ENCODE measurements at places on chromosomes 4 and X.
A peak's percentile ranks its signal among the peaks of the same experiment; 100 is the strongest.

DNA sequence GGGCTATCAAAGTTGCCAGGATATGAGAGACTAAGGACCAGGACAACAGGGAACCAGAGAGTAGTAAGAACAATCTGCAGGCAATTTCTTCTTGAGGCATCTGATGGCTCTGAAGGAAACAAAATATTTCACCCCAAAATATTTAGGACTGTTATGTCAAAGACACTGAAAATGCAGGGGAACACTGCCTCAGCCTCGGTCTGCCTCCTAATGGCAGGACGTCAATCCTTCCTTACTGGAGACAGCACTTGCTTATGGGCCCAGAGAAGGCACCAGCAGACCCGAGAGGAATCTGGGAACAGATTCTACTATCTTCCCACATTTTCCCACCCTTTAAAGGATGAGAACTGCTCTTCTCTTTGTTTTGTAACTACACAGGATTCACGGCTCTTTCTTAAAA, 23.3 kb downstream of the RNF150 start:
- no peak for DNase-seq

GRCh38 chrX:69238887-69239231, 73.6 kb upstream of the PJA1 start:
- no peak for DNase-seq

- peak; percentile 35 for DNase-seq
Measured at GRCh38 chr4:2537011-2537830, 774 bp downstream of the FAM193A start.

GRCh38 chr4:63211776-63212479, 1197.3 kb downstream of the TECRL start:
- no peak for DNase-seq

GRCh38 chr4:144591401-144591800, 54.6 kb upstream of the HHIP start:
- DNase-seq: peak; percentile 86

GRCh38 chr4:56310401-56311125, 76.7 kb downstream of the AASDH start:
- DNase-seq: no peak

GRCh38 chrX:15416133-15416993, 32.1 kb upstream of the VEGFD start:
- DNase-seq: no peak

DNA sequence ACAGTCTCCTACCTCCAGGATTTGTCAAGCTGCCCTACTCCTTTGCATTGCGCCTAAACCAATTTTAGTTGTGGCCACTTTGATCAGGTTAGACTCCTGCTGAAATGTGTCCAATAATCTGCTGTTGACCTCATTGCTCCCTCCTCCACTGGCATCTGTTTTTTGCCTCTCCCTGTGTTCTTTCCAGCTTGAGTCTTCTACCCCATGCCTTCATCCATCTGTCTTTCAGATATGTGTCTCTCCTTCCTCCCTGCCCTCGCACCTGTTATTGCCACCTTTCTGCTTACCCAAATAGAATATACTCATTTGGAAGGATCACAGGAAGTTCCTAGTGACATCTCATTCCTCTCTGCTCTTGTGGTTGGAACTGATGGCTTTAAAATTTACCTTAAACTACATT, 366.6 kb upstream of the CLNK start:
- DNase-seq: no peak

- peak; percentile 10 for DNase-seq
Measured at GRCh38 chr4:102608190-102608589, 107.0 kb downstream of the NFKB1 start.

DNA sequence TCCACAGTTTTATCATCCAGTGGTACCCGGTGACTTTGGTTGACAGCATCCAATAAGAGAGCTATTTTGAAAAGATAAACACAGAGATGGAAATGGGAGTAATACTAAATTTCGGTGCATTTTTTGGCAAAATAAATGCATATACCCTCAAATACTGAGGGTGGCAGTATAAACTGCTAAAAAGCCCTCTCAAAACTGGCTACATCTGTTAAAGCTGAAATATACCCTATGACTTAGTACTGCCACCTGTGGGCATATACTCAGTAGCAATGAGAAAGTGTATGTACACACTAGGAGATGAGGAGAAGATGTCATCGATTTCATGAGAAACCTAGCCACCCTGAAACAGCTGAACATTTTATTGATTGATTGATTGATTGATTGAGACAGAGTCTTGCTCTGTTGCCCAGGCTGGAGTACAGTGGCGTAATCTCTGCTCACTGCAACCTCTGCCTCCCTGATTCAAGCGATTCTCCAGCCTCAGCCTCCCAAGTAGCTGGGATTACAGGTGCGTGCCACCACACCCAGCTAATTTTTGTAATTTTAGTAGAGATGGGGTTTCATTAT, 12.2 kb upstream of the TMEM128 start:
- DNase-seq: peak; percentile 48

GRCh38 chrX:104253567-104254441, 929 bp downstream of the ESX1 start:
- no peak for DNase-seq

- no peak for DNase-seq
Measured at GRCh38 chrX:32370456-32371205, 840.7 kb downstream of the DMD start.

DNA sequence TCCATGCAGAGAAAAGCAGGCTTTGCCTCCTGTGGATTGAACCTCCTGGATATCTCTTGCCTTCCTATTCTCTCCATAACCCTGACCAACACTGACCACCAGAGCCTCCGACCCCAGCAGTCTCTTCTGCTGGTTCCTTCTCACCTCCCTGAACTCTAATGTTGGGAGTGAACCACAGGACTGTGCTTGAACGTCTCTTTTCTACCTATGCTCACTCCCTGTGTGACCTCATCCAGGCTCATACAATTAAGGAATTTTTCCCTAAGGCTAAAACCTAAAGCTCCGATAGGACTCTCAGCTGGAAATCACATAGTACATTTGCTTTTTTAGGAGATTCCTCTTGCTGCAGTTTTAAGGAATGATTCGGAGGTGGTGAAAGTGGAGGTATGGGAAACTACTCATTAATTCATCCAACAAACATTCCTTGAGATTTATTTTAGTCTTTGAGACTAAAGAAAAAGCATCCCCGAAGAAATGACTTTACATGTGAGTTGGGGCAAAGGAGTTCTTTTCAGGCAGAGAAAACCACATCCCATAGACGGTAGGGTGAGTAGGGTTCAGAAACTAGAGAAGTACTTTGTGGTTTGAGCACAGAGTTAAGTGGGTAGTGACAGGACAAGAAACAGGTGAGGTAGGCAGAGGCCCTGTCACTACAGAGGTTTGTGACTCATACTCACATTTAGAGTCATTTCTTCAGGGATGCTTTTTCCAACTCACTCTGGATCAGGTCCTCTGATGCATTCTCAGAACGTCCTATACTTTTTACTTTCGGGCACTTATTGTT, 30.8 kb downstream of the NDNF start:
- DNase-seq: no peak

DNA sequence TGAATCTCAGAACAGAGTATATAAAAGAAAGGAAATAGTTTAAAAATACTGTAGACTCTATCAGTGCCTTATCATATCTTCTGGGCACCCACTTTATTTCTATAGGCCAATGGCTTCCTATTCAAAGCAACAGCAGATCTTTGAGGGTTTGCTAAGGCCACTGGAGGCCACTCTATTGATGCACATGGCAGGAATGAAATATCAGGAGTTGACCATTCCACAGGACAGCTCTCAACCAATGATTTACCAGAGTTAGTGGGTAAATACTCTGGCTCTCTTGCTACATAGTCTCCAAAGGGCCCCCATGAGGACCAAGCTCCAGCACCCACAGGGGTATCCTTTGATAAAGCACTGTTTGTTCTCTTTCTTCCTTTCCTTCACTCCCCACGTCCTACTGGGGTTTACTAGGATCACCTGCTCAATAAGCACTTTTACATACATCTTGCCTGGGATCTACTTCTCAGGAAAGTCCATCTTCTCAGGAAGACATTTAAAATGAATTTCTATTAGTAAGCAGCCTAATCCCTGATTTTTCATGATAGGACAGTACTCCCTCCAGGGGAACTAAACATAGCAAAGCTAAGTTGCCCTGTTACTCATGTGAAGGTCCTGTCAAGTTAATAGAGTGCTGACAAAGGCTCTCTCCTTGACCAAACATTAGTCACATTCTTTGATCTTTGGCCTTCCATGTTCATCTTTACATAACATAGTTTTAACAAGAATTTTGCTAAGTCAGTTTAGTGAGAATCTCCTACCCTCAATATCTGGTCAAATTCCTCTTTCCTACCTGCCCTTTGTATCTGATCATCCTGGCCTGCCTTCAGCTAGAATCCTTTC, 459.7 kb downstream of the GRXCR1 start:
- DNase-seq: no peak

- DNase-seq: peak; percentile 97
Measured at GRCh38 chr4:67885762-67886161, 2.0 kb upstream of the TMPRSS11D start.

GRCh38 chrX:44101281-44101680, 128.1 kb upstream of the NDP start:
- DNase-seq: no peak

- DNase-seq: no peak
Measured at GRCh38 chr4:146415829-146416228, 105.9 kb downstream of the SLC10A7 start.

- DNase-seq: no peak
Measured at GRCh38 chr4:150255610-150256224, 177.5 kb downstream of the DCLK2 start.

DNA sequence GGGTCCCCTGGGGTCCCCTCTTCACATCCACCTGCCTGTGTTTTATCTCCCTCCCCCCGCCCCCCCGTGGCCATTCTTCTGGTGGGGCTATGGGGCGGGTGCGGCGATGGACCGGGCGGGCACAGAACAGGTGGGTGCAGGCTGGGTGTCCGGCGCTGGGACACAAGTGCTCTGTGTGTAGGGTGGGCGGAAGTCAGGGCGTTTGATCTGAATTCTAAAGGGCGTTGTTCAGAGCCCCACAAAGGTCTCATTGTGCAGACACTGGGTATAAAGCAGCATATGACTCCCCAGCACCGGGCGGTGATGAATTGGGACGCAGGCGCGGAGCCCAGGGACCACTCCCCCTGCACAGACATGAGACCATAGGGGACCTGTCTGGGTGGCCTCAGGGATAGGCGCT, at the start of gene GJB1:
Gene GJB1, plus strand, starts transcription at position 296 of the 400 bp plus-strand sequence. CDS start 484 bp downstream, outside the sequence.
- DNase-seq: no peak

DNA sequence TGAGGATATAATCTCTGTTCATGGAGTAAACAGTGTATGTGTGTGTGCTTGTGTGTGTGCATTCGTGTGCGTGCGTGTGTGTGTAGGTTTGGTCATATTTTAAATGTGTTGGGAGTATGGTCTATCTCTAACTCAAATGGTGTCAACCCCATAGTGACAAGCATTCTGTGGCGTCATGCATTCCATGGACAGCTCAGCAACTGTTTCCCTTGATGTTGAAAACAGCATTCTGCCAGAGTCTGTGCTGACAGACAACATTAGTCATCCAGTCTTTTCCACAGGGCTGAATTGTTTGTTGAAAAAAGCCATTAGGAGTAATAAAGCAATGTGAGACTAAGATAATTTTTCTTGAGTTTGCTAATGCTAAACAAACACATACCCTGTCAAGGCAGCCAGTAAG, 706.6 kb downstream of the PCDH19 start:
- peak; percentile 15 for DNase-seq

DNA sequence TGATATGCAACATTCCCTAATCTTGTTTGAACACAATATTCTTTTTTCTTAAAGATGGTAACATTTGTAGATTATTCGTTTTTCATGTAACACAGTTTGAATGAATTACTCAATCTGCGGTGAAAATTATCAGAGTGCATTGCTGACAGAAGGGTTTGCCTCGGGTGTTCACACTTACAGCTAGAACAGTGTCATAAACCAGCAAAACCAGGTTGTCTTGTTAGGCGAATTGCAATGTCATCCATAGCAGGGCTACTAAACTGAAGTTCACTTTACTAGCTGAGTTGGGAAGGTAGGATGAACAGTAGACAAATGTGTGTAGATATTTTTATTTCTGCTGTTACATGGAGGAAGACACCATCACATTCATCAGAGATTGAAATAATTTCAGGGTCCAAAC, 98.9 kb downstream of the SLC39A8 start:
- no peak for DNase-seq

GRCh38 chrX:20060961-20061748, 55.6 kb downstream of the MAP7D2 start:
- no peak for DNase-seq

DNA sequence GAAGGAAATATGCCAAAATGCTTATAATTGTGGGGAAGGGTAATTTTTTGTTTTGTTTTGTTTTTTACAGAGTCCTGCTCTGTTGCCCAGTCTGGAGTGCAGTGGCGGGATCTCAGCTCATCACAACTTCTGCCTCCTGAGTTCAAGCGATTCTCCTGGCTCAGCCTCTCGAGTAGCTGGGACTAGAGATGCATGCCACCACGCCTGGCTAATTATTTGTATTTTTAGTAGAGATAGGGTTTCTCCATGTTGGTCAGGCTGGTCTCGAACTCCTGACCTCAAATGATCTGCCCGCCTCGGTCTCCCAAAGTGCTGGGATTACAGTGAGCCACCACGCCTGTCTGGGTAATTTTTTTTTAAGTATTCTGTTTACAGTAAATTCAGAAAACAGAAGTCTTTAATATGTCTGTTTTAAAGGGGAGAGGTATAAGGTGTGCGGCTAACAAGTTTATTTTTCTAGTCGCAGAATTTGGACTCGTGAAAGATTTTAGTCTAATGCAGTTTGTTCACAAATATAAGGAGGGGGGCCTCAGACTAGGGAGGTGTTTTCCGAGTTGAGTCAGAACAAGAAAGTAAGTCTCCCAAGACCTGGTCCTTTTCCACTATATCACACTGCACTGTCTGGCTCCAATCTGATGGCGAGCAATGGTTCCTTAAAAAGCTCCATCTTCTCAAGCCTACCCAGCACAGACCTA, 1.5 kb downstream of the ACSL1 start:
- no peak for DNase-seq

- no peak for DNase-seq
Measured at GRCh38 chrX:153564047-153564606, 34.8 kb downstream of the CCNQ start.

DNA sequence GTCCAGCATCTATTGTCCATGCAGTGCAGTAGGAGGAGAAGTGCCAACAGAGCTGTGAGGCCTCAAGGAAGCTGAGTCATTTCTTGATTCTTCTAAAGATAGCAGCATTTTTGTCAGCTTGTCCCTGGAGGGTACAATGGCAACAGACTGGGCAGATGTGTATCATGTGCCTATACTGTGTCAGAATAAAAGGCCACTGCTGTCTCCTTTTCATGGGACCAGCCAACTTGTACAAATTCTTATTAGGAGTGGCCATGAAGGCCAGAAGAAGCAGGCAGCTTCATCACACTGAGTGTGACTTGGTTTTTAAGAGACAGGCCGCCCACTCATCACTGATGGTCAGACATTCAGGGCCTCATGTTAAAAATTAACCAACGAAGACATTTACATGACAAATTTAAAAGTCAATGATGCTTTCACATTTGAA, 185.0 kb upstream of the FAM241A start:
- peak; percentile 66 for DNase-seq

- peak; percentile 58 for DNase-seq
Measured at GRCh38 chr4:166527500-166527899, 654.5 kb downstream of the TLL1 start.

- peak; percentile 57 for DNase-seq
Measured at GRCh38 chr4:41257257-41257901, 651 bp downstream of the UCHL1 start.
